Retina (tissue), 1 donor: ENCODE measurements at places on chromosomes 7 and 10.

GRCh38 chr10:94092848-94093247, 99.1 kb downstream of the PLCE1 start:
- no peak for DNase-seq

DNA sequence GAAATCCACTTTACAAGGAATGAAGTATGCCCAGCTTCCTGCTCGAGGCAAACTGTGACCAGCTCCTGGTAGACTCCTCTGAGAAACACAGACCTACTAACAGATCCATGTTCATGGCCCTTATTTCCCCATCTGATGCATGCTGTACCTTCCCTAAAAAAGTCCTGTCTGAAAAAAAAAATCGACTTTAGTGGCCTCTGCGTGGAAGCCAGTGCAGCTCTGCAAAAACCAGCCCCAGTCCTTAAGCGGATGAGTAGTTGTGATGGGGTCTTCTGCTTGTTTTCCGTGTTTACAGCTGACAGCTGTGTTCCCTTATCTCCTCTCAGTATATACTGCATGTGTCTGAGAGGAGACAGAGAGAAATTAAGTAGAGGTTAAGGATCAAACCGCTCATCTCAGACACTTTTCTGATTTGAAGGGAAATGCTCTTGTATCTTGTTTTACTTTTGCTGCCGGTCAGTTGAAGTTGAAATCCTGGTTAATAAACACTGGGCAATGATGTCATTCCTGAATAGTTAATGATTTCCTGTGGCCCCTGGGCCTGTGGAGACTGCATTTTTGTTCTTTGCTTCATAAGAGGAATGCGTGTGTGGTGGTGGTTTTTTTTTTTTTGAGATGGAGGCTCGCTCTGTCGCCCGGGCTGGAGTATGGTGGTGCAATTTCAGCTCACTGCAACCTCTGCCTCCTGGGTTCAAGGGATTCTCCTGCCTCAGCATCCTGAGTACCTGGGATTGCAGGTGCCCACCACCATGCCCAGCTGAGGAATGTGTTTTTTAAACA, 67.6 kb downstream of the DOCK1 start:
- DNase-seq: no peak

DNA sequence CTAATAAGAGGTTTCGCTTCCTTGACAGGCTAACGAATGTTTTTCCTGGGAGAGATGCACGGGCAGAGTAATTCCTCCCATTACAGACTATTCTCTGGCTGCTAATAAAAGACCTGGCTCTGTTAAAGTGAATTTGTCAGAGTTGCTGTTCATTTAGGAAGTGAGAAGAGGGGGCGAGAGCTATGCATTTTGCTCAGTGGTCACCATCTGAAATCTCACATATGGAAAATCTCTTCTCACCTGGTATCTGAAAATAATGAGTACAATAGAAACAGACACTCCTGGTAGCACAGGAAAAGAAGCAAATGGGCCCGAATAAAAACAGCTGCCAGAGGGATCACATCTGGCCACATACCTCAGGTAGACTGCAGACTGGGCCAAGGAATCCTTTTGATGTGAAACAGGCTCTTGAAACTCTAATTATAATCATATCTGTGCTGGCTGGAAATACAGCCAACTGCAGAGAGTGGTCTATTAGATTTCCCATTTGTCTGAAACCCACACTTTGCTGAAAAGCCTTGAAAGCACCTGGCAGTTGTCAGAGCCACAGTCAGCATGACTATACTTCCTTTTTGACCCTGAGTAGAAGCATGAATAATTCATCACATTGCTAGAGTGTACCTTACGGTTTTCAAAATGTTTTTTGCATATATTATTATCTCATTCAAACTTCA, 33.6 kb downstream of the AOAH start:
- DNase-seq: no peak

DNA sequence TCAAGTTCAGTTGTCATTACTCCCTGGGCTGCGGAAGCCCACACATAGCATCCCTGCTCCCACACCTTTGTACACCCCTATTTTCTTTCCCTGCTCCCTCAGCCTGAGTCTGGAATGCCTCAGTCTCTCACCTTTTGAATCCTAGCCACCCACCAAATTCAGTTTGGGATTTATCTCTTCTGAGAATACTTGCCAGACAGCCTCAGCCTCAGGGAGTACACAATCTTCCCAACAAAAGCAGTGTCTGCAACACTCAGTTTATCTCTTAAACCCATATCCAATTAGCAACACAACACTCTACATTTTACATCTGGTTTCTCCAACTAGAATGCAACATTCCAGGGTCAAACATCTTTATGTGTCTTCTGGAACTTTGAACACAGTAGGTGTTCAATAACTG, 190.2 kb downstream of the GPAM start:
- DNase-seq: no peak

- no peak for DNase-seq
Measured at GRCh38 chr10:13195016-13195415, 33.7 kb downstream of the MCM10 start.

DNA sequence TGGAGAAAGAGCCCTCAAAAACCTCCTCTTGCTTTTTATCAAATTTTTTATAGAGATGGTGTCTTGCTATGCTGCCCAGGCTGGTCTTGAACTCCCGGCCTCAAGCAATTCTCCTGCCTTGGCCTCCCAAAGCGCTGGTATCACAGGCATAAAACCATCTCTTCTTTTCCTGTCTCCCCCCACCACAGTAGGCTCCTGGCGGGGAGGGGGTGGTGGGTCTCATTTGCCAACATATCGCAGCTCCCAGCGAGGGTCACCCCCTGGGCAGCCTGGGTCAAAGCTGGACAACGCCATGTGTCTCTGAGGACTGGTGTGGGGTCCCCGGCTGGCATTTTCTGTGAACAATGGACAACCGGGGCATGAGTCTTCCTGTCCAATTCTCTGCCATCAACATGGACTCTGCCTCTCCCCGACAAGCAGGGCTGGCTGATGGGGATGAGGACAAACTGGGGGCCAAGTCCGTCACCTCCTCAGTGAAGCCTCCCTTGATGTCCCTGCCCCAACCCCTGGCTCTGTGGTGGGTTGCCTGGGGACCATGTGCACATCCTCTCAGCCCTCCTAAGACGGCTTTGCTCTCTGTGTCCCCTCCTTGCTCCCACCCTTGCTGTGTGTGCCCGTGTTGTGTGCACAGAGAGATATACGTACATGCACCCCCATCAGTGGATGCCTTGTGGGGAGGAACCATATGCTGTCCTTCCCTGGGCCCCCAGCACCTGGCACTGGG, 86.4 kb upstream of the GNA12 start:
- no peak for DNase-seq

DNA sequence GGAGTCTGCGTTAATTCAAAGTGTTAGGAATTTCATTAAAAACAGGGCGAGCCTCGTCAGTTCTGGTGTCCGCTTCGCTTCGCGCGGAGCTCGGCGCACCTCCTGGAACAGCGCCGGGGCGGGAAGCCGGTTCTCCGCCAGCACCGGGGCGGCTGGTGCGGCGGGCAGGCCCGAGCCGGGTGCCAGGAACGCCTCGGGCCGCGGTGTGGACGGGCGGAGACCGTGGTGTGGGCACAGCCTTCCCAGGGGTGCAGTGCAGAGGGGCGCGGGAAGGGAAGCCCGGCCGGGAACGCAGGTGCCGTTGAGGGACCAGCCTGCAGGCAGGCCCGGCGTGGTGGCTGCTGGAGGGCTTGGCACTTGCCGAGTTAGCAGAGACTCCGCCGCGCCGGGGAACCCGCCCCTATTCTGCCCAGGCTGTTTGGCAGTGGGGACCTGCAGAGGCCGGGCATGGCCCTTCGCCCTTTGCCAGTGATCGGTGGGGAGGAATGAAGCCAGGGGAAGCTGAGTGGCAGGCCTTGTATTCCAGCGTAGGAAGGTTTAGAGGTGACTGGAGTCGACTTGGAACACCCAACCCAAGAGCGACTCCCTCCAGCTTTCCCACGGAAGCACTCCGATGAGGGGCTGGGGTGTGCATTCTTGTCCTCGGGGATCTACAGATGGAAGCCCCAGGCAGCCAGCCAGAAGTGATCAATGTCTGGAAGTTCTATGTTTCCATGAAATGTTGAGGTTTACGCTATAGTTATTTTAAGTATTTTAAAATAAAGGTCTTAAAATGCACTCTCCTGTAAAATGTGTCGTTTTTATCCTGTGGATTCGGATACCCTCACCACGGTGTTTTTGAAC, 945 bp upstream of the RHEB start:
- DNase-seq: no peak

GRCh38 chr7:1457059-1457948, 2.0 kb downstream of the MICALL2 start:
- DNase-seq: no peak

DNA sequence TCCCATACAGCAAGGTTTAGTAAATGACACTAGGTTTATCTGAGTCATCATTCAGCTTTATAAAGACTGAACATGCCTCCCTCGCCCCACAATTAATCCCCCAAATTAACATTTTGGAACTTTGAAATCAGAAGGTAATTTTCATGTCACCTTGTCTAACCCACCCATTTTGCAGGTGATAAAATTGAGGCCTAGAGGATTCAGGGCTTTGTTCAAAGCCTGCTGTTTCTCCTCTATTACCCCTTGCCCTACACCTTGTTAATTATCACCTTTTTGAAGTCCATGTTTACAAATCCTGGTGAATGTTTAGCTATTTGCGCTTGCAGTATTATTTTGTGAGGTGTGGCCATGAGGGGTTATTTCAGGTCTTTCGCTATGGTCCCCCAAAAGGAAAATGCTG, 120.5 kb downstream of the RTKN2 start:
- no peak for DNase-seq

DNA sequence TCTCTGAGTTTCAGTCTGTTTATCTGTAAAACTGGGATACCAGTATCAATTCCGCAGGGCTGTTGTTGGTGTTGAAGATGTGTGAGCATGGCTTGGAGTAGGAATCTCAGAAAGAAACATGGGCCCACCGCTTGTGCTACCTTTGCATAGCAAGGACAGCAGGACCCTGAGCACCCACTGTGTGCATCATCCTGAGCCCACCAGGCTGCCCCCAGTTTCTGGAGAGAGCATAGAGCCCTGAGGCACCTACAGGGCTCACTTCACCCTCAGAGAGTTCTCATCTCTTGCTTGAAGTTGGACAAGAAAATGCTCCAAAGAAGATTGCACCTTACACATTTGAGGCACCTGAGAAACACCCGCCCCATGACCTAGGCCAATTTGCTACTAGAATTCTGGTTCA, 12.9 kb downstream of the PRLHR start:
- no peak for DNase-seq
